Karpas-422 (cell line): ENCODE measurements at places on chromosomes 5 and 9. TPM values are rescaled to one million over a fixed set of nuclear protein-coding genes. Genes with fewer than 3 reads are reported as not detected.

DNA sequence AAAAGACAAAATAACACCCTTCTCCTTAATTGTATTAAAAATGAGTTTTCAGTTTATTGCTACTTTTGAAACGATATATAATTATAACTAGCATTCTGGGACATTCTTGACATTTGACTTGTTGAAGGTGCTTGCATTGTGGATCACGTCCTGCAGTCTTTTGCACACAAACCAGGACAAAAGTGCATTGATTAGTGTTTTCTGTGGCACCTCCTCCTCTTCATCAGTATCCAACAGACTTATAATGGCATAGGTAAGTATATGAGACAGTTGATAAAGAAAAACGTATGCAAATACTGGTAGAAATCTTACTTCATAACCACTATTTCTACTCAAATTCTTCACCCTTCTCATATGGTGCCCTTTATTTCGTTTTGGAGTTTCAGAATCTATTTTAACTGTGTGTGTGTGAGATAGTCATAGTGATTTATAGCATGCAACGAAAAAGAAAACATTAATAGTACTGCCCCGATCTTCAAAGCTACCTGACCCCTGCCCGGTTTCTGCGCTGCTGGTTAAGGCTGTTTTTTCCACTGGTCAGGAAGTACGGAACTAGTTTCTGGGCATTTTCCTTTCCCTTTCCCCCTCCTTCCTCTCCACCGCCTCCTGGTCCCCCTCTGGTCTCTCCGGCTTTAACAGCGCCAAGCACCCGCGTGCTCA is 639 bp upstream of the RASA1 start:
- no peak for DNase-seq

- DNase-seq, result peak; percentile 80
Observed at GRCh38 chr5:114101153-114101552, 260.7 kb upstream of the KCNN2 start.

Gene ARHGEF28
- not detected in 2 replicates for total RNA-seq

Gene CCNI2
- total RNA-seq, result 0.15 TPM in 1 of 2 replicates, not detected in the other

Gene PCDHB10
- 0.11 TPM in 1 of 2 replicates, not detected in the other for total RNA-seq

Gene PRPF4
- total RNA-seq, result 22.2 and 24.4 TPM in 2 replicates

Gene IL3
- total RNA-seq, result not detected in 2 replicates
